ENCODE measurements at places on chromosomes 6 and 20.

GRCh38 chr6:112180095-112180820 lies 74.1 kb downstream of the LAMA4 start:
- peak; percentile 93 for DNase-seq

DNA sequence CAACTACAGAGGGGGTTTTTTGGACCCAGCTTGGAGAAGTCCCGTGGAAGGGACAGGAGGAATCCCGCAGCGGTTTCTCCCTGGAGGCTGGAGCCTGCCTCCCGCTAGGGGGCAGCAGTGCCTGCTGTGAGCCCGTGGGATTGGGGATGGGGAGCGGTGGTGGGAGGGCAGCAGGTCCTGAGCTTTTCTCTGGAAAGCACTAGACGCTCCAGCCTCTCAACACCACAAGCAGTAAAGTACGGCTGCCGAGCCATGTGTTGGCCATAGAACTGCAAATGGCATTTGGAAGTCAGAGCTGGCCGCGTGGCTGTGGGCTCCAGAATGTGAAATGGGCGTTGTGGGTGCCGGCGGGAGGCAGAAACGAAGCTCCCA lies 47.8 kb downstream of the GMPR start:
- DNase-seq, result peak; percentile 31

DNA sequence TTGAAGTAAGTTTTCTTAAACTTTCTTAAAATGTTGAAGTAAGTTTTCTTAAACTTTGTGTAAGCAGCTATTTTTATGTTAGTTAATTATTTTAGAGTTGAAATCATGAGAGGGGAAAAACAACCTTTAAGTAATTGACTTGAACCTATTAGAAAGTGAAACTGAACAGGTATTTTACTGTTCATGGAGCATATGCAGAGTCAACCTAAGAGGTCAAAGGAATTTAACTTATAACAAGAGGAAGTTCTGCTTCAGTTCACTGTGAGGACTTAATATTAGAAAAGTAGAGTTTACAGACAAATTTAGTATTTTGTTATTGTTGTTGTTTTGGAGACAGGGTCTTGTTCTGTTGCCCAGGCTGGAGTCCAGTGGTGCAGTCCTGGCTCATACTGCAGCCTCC lies 38.0 kb downstream of the CDYL start:
- no peak for DNase-seq

DNA sequence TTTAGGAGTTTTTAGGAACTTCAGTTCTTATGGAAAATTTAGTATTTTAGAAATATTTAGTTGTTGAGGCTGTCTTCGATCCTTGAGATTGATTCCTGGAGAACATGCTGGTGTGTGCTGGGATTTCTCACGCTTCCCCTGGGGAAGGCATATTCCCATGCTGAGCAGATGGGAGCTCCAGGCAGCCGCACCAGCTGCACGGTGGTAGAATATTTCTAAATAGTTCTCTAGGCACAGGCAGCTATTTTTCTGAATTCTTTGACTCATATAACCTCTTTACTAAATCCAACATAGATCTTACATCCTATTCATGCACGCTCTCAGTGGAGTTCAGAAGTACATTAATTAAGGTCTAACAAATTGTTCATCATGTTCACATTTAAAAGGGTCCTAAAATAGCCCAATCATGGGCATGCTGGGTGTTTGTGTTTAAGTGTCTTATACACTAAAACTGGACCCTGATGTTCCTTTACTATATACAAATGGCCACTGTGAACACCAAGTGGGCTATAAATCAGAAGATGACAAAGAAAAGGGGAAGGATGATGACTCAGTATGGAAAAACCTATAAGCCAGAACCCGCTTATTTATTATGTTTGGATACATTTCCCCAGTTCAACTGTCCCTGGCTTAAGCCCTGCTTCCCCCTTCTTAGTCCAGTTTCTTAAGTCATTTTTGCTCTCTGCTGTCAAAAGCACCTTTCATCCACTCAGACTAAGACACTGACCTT lies 138.5 kb downstream of the UST start:
- DNase-seq, result peak; percentile 90

GRCh38 chr6:15430186-15430585 lies 184.3 kb downstream of the JARID2 start:
- DNase-seq, result no peak

DNA sequence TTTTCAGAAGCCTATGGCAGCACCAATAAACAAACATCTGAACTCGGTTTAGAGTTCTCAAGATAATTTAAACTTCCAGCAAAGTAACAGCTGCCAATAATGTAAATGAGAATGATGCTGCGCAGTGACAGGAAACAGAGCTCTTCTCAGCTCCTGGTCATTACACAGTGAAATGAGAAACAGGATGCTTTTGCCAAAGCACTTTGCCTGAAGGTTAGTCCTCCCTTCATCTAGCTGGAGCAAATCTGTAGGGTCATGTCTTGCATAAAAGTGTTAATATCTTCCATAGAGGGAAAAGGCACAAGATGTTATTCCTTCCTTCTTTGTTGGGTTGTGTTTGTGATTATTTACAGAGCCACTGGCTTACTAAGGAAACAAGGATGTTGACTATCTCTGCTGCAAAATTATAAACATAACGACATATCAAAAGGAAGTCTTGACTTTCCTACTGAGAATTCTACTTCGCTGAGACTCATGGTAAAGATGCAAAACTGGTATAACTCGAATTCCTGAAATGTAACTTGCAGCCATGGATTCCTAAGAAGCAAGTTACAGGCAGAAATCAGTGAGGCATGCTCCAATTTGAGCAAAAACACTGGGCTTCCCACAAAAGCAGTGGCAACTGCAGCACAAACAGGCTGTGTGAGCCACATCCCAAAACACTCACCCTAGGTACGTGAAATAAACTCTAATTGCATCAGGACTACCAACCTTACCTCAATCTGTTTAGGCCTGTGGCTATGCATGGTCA lies 102.5 kb upstream of the BEND6 start:
- peak; percentile 56 for DNase-seq
